ENCODE measurements at places on chromosomes 3 and 15.
A peak's percentile ranks its signal among the peaks of the same experiment; 100 is the strongest.

- no peak for DNase-seq
Observed at GRCh38 chr3:47412453-47412756, 31.6 kb downstream of the PTPN23 start.

GRCh38 chr3:102136183-102136582, 286.9 kb downstream of the NFKBIZ start:
- DNase-seq: no peak

- DNase-seq: no peak
Observed at GRCh38 chr3:186614266-186614596, 1.4 kb downstream of the AHSG start.

DNA sequence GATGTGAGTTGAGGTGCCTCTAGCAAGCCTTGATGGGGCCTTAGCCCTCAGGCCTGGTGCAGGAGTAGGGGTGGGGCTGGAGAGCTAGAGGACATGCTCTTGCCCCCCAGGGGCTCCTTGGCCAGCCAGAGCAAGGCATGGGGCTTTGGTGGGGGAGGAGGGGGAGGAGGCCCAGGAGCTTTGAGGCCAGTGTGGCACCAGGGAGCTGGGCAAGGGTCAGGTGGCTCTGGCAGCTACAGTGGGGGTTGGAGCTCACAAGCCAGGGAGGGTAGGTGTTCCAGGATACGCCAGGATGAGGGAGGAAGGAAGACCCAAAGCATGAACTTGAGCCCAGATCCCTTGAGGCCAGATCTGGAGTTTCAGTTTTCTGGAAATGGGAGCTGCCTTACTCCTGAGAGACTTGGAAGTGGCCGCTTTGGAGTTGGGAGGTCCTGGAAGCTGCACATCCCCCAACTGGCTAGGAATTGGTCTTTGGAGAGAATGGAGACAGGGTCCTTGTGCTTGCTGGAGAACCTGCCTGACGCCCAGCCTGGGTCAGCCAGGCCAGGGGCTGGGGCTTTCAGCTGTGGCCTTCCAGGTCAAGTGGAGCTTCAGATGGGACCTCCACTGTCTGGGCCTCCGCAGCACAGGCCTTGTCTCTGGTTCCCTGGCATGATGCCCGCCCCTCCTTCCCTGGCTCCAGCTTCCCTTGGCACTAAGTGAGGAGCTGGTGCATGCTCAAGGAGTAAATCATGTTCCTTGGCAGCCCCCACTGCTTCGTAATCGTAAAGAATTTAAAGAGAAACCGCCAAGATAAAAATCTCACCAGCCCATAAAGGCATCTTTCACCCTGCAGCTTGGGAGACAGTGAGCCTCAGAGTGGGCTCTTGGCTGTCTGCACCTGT, 8.7 kb downstream of the SEMA3F start:
- DNase-seq: peak; percentile 89

- no peak for DNase-seq
Observed at GRCh38 chr3:134696155-134696554, 45.3 kb upstream of the KY start.

DNA sequence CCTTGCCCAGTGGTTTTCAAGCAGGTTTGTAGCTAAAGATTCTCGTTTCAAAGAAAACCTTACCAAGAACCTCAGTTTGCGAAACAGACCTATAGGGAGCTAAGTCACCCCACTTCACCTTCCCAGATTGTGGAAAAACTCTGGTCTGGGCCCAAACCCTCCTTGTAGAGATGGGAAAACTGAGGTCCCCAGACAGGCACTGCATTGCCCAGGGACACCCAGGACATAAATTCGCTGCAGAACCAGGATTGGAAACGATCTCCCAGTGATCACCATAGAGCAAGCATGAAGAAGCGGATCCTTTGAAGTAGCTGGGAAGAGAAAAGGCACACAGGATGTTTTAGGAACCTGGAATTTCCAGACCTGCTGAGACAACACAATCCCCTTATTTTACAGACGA, 85.6 kb upstream of the PIAS1 start:
- no peak for DNase-seq

GRCh38 chr3:132563420-132564069, 33.5 kb upstream of the ACKR4 start:
- DNase-seq: no peak
